ENCODE measurements at places on chromosomes 16 and 17.

DNA sequence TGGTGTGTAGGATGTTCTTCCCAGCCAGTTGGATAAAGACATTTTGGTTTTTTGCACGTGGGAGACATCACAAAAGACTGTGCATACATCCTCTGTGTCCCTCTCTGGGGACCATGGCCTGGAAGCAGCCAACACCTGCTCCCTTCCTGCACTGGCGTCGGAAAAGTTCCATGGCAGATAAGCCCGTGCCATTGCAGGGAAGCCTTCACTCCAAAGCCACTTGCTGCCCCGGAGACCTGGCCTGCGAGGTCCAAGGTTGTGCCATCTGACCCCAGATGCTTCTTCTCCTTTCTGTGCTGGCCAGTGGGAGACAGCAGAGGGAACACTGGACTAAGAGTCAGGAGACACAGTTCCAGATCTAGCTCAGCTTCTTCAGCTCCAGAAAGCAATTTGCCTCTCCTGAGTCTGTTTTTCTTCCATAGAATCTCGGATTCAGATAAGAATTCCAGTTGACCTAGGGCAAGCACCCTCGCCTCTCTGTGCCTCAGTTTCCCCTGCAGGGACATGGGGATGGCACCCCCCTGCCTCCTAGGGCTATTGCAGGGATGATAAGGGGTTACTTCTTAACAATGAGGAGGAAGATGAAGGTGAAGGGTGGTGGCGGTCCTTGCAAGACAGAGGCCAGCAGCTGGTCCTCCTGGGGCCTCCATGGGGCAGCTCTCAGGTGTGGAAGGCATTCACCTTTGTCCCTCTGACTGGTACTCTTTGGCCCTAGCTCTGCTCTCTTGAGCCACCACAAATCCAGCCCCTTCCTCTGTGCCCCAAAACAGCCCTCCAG, 134.2 kb downstream of the CMIP start:
- no peak for DNase-seq

GRCh38 chr16:72203401-72203800, 31.4 kb upstream of the PMFBP1 start:
- DNase-seq = no peak

- DNase-seq = no peak
Observed at GRCh38 chr17:56577190-56577842, 16.2 kb upstream of the NOG start.

GRCh38 chr17:51261024-51261963, 948 bp downstream of the UTP18 start:
- peak; percentile 52 for DNase-seq

- DNase-seq = no peak
Observed at GRCh38 chr16:49664221-49665215, 191.4 kb downstream of the ZNF423 start.

DNA sequence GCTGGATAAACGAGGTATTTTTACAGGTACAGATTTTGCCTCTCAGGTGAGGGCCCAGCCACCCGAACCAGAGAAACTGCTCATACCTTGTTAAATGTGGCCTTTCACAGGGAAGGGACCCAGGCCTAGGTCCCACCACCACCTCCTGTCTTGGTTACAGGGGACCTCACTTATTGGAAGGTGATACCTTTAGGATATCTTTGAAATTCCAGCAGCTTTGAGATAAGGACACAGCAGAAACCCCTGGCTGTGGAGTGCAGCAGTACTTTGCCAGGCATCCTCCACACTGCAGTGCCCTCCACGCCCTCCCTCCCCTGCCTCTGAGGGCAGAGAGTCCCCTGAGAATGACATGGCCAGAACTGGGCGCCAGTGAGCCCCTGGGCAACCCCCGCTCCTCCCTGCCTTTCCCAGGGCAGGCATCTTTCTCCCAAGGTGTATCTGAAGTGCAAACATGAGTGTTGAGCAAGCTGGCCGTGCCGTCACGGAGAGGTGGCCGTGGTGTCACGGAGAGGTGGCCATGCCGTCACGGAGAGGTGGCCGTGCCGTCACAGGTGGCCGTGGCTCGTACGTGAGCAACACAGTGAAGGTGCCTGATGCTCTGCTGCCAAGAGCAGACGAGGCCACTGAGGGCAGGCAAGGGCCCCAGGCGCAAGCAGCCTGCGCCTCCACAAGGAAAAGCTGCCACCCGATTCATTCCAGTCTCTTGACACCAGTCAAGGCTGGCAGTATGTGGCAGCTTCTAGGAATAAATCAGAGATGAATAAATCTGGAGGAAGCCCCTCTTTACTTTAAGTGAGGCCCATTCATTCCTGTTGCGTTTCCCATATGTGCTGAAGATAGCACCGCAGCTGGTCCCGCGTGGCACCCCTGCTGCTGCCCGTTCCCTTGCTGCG, 134.5 kb upstream of the CHMP6 start:
- DNase-seq = no peak

GRCh38 chr16:53737552-53737951, 33.6 kb downstream of the FTO start:
- no peak for DNase-seq

GRCh38 chr16:27229891-27230470, 26.7 kb downstream of the KDM8 start:
- DNase-seq = no peak

- DNase-seq = no peak
Observed at GRCh38 chr16:50842589-50842988, 100.7 kb downstream of the CYLD start.

- peak; percentile 32 for DNase-seq
Observed at GRCh38 chr17:57004944-57005579, 27.1 kb downstream of the SCPEP1 start.

GRCh38 chr16:78761427-78761826, 662.0 kb downstream of the WWOX start:
- DNase-seq = no peak

- no peak for DNase-seq
Observed at GRCh38 chr17:80703142-80703478, 158.5 kb downstream of the RPTOR start.

- no peak for DNase-seq
Observed at GRCh38 chr17:34015253-34015652, 239.8 kb upstream of the CCL2 start.

GRCh38 chr16:86101897-86102157, 202.9 kb downstream of the IRF8 start:
- DNase-seq = no peak

DNA sequence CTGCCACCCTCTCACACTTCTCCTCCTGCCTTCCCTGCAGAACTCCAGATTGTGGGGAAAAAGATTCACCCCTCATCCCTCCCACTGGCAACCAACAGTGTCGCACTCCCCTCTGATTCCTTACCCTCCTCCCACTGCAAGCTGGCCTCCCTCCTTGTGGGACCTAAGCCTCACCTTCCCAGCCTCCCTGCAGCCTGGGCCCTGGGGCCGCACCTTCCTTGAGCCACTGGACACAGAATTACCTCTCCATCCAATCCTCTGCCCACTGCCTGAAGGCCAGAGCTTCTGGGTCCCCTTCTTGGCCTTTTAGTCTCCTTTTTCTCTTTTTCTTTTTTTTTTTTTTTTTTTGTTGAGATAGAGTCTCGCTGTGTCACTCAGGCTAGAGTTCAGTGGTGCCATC, 33.9 kb downstream of the NGFR start:
- no peak for DNase-seq

- no peak for DNase-seq
Observed at GRCh38 chr17:1362964-1363363, 37.1 kb downstream of the YWHAE start.

GRCh38 chr16:881219-882097, 80.9 kb upstream of the GNG13 start:
- DNase-seq = no peak

- peak; percentile 61 for DNase-seq
Observed at GRCh38 chr17:36920032-36921005, 17.0 kb upstream of the LHX1 start.

GRCh38 chr17:40309031-40309948, at the start of gene RARA:
Gene RARA, plus strand, starts transcription at chr17:40309180. Its CDS starts 22,039 bp downstream, at chr17:40331219.
- peak; percentile 93 for DNase-seq

DNA sequence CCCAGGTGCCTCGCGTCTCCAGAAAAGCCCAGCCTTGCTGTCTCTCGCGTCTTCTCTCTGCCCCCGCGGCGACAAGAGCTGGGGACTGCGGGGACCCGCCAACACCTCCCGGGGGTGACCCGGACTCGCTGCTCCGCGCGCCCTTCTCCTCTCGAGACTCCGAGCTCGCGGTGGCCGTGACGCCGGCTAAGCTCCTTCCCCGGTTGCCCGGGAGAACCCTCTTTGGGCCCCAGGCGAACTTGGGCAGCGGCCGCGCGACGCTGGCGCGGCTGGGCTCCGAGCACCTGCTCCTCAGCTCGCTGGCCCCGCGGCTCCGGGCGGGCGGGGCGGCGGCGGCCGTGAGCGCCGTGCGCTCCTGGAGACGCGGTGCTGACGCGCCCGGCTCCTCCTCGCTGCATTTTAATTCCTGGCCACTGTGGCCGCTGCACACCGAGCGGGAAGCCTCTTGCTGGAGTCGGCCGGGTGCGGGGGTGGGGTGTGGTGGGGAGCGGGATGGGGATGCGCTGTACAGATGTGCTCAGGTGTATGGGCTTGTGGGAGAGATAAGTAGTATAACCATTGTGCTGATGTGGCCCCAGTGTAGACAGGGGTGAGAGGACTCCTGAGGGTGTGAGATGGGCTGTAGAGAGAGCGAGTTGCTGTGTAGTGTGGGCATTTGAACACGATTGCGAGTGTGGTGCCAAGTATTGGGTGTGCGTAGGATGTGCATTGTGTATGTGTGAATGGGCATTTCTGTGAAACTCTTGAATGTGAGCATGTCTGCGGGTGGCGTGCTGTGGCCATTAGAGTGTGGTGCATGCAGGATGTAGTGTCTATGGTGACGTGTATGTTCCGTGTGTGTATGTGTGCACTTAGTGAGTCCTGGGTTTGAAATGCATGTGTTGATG, at the start of gene ASIC2:
ASIC2 (minus strand) TSS at position 315 of the 887 bp plus-strand sequence.
- DNase-seq = peak; percentile 63

GRCh38 chr17:43890240-43890639, 17.1 kb downstream of the MPP2 start:
- no peak for DNase-seq

DNA sequence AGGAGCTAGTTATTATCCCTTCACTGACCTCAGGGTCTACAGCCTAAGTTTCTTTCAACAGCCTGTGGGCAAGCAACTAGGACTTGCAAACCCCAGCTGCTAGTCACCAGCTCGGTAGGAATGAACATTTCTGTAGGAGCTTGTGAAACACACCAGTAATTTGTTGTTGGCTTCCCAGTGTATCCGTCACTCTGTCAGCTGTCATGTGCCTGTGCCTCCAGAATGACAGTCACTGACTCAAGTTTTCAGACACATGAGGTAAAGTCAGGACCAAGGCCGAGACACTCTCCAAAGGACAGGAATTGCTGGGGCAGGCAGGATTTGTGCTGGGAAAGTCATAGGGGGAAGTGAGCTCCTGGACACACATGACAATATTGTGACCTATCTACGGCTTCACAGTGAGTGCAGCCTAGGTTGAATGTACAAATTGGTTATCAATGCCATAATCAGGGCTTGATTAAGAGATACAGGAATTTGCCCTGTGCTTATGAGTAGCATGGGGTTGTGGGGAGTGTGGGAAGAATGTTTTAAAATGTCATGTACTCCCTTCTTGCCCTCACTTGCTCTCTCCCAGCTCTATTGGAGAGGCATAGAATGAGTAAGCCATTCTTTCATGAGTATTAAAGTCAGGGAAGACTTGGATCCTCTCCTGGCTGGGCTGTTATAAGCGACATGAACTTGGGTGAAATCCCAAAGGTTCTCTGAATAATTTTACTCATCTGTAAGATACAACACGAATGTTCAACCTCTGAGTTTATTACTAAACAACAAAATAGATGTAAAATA, 391.4 kb downstream of the UTP18 start:
- DNase-seq = no peak

- no peak for DNase-seq
Observed at GRCh38 chr16:15415511-15415985, 18.8 kb upstream of the BMERB1 start.

DNA sequence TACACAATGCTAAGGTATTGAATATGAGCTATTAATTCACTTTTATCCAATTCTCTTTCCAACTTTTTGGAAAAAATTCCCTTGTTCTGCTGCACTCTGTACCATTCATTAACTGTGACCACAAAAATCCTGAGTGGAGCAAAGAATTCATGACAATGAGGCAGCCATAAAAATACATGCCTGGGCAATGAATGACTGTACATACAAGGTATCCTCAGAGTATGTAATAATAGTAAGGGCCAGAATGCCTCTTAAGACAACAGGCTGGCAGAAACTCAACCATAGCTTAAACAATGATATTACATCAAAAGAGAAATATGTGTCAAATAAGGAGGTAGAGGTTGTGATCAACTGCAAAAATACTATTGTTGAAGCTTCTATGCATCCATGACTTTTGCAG, 74.7 kb upstream of the CA10 start:
- no peak for DNase-seq

DNA sequence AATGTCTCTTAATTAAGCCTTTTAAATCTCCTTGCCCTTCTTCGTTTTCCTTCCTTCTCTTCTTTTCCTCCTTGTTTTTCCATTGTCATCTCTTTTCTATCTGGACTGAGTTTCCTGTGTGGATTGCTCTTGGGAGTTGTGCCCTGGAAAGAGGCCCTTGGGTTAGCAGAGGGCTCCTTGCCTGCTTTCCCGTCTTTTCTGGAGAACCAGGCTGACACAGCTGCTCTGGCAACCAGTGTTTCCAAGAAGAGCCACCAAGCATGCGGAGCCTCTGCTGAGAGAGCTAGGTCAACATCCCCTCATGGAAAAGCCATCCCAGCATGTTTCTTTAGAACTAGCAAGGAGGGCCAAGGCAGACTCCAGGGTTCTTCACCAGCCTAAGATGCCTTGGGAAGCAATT, 75.4 kb downstream of the HLF start:
- DNase-seq = no peak

GRCh38 chr17:45411348-45412105, 21.1 kb downstream of the ARHGAP27 start:
- DNase-seq = no peak

GRCh38 chr16:47719713-47720112, 258.6 kb downstream of the PHKB start:
- no peak for DNase-seq

- DNase-seq = no peak
Observed at GRCh38 chr16:5465714-5466113, 368.1 kb upstream of the EEF2KMT start.

All from G401 (cell line).